Left ventricle myocardium inferior (tissue), 1 donor: ENCODE measurements at places on chromosomes 2 and 18. TPM values are rescaled to one million over a fixed set of nuclear protein-coding genes. Genes with fewer than 3 reads are reported as not detected.

The SCN1A gene
- 0.63 TPM for total RNA-seq

The TNS1 gene
- 828 TPM for total RNA-seq

The CCDC74B gene
- 0.44 TPM for total RNA-seq

The MEIS1 gene
- total RNA-seq = 38.0 TPM

- DNase-seq = no peak
Measured at GRCh38 chr2:144554492-144555210, 34.7 kb upstream of the ZEB2 start.

- no peak for DNase-seq
Measured at GRCh38 chr18:24685254-24685959, 225.0 kb downstream of the HRH4 start.

DNA sequence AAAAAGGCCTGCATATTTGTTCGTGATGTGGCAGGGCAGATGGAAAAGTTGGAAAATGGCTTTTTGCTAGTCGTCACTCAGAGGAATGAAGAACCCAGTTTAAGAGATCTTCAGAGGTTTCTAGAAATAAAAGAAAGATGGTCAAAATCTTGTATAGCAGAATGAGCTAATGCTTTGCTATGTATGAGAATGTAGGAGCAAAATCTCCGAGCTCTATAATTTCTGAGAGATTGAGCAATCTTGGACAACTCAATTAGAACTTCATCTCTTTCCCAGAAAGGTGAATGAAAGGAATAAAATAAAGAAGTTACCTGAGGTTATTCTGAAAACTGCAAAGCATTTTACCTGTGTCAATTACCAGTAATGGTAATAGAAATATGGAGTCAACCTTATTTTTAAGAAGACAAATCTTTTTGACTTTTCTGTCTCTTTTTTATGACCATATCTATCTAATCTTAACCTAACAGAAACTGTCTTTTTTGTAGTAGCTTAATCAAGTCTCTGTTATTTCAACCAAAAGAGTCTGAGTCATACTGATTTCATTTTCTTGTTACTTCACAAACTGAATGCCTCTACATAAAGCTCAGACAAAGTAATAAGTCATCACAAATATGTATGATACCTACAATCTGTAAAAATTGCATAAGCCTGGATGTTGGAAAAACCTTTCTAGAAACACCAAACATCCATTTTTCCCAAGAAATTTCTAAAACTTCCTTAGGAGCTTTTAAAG lies 32.5 kb downstream of the CCDC68 start:
- DNase-seq = no peak

- no peak for DNase-seq
Measured at GRCh38 chr18:37282386-37283037, 283.1 kb downstream of the CELF4 start.
